ENCODE measurements at places on chromosomes 13 and 19.

DNA sequence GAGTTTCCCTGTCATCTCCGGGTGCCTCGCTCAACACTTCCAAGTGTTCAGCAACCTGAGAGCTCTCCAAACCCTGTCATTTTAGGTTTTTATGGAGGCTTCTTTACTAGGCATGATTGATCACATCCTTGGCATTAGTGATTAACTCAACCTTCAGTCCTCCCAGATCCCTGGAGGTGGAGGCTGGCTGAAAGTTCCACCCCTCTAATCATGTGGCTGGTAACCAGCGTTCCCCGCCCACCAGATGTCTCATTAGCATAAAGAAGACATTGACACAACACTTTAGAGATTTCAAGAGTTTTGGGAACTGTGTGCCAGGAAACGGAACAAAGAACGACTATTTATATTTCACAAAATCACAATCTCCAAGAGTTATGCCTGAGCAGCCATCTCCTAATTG lies 71.1 kb upstream of the RGCC start:
- no peak for DNase-seq

GRCh38 chr13:102812611-102813287 lies 13.8 kb downstream of the BIVM start:
- no peak for DNase-seq

DNA sequence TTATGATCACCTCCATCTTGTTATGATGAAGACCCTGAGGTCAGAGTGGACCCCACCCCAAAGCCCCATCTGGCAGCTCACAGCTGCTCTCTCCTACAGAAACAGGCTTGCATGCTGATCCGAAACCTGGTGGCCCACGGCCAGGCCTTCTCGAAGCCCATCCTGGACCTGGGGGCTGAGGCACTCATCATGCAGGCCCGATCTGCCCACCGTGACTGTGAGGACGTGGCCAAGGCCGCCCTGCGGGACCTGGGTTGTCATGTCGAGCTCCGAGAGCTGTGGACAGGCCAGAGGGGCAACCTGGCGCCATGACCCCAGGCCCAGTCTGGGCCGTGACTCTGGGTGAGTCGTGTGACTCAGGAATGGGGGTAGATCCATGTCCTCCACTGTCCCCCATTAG lies 6.5 kb upstream of the SLC25A42 start:
- DNase-seq: no peak

DNA sequence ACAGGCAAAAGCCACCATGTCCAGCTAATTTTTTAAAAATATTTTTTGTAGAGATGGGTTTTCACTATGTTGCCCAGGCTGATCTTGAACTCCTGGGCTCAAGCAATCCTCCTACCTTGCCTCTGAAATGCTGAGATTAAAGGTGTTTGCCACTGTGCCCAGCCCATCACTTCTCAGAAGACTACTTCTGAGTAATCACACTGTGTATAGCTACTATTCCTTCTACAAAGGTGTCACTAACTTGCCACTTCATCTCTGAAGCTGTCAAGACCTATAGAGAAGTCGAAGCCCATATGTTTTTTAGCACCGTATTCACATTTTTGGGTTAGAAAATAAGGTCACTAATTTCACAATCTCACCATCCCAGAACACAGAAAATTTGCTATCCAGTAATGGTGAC lies 36.0 kb upstream of the FNDC3A start:
- no peak for DNase-seq

DNA sequence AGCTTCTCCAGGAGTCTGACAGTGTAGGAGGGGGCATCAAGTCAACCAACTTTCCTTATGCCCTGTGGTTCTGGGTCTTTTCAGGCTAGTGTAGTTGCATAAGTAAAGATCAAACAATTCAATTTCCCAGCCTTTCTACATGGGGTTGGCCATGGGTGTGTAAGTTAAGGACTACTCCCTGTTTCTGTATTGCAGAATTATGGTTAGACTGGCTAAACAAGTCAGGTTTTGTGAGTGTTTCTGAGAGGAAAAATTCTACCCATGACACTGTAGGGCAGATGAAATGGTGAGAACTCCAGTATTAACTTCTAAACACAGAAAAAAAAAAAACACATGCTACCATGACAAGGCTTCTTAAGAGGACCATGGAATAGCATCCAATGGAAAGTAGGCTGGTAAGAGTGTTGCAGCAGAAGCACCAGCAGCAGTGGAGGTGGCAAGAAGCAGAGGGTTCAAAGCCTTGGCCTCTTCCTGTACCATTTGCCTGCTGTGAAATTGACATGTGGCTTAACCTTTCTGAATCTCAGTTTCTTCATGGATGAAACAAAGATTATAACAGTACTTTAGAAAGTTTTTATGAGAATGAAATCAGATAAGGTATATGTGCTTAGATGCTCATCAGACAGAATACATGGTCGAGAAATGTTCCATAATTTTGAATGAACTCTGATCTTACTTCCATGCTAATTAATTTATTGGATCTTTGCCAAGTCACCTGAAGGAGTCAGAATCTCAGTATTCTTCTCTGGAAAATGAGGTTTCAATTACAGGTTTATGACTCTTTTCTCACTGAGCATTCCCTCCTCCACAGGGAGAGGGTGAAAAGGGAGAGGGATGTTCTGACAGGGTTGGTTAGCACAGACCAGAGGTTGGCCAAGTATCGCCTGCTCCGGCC lies 11.4 kb upstream of the SCEL start:
- DNase-seq: no peak

DNA sequence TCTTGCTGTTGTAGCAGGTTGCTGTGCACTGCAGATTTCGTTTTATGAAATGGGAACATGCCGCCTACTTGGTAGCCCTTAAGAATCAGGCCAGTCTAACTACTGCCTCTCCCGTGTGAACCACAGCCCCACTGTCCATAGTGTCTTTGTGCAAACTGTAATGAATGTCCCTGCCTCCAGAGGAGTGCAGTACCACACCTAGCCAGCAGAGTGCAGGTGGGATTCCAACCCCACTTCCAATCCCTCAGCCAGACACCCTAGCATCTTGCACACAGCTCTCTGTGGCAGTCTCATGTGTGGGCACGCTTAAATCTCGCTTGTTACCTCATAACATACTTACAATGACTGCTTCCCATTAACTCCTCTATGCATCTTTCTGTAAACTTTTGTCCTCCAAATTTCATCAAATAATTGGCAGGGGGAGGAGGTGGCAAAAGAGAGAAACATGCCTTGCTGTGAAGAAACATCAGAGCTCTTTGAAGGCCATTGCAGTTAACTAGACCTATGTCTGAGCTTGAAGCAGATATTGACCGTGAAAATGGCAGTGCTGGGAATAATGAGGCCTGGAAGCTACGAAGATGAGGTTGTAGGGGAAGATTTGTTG lies 47.2 kb downstream of the ZAR1L start:
- peak; percentile 2 for DNase-seq

DNA sequence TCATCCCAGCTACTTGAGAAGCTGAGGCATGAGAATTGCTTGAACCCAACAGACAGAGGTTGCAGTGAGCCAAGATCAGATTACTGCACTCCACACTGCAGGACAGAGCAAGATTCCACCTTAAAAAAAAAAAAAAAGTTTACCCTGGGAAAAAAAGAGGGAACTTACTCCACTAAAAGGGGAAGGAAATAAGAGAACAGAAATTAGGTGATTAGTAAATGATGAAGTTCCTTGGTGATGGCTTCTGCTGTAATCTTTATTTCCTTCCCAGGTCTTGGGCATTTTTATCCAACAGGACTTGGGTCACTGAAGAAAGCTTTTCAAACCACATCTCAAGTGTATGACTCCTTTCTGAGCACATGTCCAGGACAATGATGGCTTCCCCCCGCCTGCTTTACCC lies 9.3 kb downstream of the ZNF780A start:
- DNase-seq: no peak

DNA sequence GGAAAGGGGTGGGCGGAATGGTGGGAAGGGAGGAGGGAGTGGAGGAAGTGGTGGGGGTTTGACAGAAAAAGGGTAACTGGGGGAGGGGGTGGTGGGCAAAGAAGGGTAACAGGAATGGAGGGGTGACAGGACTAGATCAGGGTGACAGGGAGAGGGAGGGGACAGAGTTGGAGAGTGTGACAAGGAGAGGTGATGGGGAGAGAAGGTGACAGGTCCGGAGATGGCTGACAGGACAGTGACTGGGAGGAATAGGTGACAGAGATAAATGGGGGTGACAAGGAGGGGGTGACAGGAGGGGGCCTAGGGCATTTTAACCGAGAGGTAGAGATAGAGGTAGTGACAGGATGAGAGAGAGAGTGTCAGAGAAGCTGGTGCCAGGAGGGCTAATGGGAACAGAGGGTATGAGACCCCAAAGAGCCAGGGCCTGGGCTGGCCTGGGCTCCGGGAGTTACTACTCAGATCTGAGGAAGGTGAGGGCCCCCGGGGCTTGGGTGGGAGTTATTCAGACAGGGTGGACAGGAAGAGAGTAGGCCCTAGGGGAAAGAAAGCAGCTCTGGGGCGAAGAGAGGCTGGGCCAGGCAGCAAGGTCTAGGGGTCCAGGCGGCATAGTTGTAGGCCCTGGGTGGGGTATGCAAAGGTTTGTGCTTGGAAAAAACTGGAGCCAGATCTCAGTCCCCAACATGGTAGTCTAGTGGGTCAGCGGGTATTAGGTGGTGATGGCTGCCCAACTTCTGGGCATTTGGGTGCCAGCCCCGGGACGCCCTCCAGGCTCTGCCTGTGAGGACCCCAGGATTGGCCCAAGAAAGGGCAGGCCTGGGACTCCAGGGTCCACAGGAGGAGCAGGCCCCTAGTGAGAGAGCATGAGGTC lies 660 bp downstream of the CIC start:
- no peak for DNase-seq

- DNase-seq: no peak
These were observed 3.9 kb downstream of the PPM1N start for GRCh38 chr19:45502111-45502510.

GRCh38 chr13:51818781-51819511 lies 15.0 kb upstream of the DHRS12 start:
- DNase-seq: no peak

DNA sequence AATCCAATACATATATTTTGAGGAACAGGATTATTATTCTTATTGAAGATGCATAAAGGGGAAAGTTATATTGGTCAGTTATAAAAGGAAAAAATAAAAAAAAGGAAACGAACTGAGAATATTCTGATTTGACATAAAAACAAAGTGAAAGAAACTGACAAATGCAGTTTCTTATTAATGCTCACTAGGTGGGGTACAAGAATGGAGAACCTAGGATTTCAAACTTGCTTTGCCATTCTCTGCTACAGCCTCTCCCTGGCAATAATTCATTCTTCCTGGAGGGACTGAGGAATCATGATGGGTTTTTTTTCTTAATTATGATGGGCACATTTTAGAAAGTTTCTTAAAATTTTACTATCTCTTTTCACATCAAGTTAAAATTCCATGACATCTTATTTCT lies 154.9 kb downstream of the PCDH9 start:
- no peak for DNase-seq

DNA sequence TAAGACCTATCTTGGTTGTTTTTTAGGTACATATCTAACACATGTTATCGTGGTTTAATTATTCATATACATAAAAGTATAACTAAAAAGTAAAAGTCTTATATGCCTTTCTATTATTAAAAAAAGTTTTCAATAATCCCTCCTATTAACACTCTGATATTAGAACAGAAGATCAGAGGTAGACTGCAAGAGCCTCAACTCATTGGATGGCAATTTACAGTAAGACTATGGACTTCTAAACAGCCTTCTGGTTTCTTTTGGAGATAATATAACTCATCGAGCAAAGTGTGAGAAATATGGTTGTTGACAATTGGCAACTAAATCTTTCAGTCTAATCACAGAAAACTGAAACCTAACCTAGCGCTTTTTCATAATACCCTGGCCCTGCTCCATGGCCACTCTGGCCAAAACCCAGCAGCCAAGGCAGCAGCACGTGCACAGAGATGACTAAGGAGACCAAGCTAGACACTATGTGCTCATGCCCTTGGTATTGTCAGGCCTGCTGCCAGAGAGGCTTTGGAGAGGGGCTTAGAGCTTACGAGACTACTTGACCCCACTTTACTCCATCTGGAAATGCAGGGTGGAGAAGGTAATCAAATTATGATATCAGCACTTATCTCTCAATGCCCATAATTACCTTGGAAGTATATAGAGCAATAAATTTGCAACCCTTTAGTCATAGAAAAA lies 40.6 kb upstream of the EEF1AKMT1 start:
- no peak for DNase-seq

Data from NCI-H187 (cell line).